Kidney tubule cell (primary cell): ENCODE measurements at places on chromosomes 13 and 19.
A peak's percentile ranks its signal among the peaks of the same experiment; 100 is the strongest.

GRCh38 chr13:108494991-108495645 lies 134.3 kb upstream of the MYO16 start:
- peak; percentile 5 for DNase-seq

GRCh38 chr19:16878181-16878965 lies 10.4 kb upstream of the F2RL3 start:
- DNase-seq, result no peak

- DNase-seq, result no peak
Observed at GRCh38 chr19:3024870-3025548, 4.1 kb downstream of the TLE2 start.

DNA sequence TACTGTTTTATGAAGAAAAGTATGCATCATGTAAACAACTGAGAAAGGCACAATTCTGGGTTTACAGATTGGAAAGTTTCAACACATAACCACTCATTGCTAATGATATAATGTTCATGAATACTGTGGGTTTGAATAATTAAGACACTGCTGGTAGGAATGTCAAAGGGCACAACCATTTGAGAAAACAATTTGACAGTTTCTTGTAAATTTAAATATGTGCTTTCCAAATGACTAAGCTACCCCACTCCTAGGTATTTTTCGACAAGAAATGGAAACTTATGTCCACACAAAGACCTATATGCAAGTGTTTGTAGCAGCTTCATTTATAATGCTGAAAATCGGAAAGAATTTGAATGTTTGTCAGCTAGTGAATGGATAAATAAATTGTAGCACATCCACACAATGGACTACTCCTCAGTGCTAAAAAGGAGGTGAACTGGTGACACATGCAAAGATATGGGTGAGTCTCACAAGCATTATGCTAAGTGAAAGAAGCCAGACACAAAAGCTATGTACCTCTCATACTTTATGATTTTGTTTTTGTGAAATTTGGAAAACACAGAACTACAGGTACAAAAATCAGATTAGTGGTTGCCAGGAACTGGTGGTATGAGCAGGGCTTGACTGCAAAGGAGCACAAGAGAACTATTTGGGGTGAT lies 44.8 kb upstream of the FLT1 start:
- no peak for DNase-seq

- DNase-seq, result no peak
Observed at GRCh38 chr13:113877149-113877990, 13.5 kb upstream of the GAS6 start.

DNA sequence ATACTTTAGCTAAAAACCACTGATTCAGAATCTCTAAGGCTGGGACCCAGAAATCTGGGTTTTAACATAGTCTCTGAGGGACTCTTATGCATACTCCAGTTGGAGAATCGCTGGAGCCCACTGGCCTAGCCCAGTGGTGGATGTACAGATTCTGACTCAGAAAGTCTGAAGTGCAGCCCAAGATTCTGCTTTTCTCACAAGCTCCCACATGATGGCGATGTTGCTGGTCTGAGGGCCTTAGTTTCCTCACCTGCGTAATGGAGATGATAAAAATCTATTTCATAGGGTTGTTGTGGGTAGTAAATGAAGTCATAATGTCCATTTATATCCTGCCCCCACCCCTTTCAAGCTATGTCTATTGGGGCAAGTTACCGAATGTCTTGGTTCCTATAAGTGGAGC lies 7.7 kb upstream of the CDADC1 start:
- DNase-seq, result peak; percentile 34

- peak; percentile 59 for DNase-seq
Observed at GRCh38 chr13:27170221-27170515, 1.4 kb downstream of the USP12 start.

DNA sequence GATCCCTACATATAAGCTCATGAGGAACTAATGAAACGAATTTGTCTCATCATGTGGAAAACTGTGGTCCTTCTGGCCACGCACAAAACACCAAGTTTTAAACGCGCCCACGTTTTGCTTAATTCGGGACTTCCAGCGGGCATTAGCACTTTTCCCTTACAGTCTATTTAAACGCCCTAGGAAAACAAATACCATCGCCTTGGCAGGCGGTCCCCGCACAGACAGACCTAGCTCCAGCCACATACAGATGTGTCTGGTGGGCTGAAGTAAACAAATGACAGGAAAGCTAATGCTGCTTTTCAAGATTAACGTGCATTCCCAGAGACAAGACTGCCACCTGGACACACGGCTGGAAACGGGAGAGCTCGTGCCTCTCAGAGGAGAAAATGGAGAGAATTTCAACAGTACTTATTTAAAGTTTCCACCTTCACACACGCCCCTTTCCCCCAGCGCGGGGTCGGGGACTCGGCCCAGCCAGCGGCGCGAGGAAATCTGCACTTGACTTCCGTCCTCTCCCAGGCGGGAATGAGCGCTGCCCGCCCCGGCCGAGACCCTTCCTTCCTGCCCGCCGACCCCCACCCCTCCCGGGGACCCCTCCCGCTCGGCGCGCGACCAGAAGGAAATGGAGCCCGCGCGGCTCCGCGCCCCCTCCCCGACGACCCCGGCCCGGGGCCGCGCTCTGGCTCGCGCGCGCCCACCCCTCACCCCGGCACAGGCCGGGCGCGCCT lies 931 bp downstream of the USP12 start:
- peak; percentile 41 for DNase-seq

DNA sequence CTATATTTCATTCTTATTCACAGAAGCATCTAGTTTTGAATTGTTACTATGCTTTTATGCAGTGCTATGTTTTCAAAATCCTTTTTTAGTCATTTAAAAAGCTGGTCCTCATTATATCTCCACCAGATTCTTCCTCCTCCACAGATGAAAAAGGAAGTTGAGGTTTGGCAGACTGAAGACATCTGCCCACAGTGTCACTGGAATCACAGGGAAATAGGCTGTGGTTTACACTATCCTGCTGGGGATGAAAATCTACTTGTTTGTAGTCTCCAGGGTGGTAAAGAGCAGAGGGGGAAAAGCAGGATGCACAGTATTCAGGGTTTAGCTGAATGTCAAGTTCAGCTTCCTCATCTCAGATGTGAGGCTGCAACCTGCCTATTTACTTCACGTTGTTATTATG lies 351.2 kb downstream of the DNAJC15 start:
- peak; percentile 19 for DNase-seq

DNA sequence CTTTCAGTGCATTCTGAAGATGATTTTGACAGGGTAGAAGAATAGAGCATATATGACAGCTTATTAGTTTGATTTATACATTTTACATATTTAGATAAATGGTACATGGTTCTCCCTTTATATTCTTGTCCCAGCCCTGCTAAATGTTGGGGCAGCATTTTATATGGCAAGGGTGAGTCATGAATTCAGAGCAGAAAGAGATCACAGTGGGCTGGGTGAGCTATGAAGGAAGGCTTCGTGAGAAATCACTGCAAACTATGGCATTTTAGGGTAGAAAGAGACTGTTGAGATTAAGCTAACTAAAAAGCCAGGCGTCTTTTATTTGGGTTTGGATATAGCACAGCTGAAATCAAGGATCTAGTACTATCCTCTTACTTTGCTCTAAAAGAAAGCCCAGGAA lies 23.9 kb upstream of the METTL21C start:
- no peak for DNase-seq

DNA sequence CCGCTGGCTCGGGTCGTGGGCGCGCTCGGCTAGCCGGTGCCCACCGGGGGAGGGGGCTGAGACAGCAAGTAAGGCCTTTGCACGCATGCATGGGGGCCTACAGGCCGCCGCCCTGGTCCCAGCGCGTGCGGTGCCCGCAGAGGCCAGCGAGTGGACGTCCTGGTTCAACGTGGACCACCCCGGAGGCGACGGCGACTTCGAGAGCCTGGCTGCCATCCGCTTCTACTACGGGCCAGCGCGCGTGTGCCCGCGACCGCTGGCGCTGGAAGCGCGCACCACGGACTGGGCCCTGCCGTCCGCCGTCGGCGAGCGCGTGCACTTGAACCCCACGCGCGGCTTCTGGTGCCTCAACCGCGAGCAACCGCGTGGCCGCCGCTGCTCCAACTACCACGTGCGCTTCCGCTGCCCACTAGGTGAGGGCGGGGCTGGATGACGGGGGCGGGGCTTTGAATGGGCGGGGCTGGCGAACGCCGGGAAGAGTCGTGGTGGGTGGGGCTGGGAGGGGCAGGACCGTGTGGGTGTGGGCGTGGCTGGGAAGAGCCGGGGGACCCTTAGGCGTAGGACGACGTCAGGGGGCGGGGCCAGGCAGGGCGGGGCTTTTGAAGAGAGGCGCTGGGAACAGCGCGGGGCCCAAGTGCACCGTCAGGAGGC lies 2.1 kb downstream of the CILP2 start:
- DNase-seq, result peak; percentile 45
